Omental fat pad (tissue), 4 donors: ENCODE measurements at places on chromosomes 4 and X. TPM values are rescaled to one million over a fixed set of nuclear protein-coding genes. Genes with fewer than 3 reads are reported as not detected.

DNA sequence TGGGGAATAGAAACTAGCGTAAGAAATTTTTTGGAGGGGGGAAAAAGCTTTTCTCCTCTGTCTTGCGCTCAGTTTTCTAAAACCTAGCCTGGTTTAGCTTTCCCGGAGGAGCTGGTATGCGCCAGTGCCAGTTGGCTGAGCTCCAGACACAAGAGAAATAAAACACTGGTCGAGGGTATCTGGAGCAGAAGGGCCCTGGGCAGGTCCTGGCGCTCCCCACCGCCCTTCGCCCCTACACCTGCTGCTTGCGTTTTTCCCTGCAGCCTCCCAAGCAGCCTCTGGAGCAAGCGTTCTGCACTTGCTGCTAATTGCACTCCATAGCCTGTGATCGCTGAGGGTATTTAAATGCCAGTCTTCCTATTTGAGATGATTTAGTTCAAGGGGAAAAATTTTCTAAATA, 816 bp downstream of the EREG start:
- no peak for DNase-seq

DNA sequence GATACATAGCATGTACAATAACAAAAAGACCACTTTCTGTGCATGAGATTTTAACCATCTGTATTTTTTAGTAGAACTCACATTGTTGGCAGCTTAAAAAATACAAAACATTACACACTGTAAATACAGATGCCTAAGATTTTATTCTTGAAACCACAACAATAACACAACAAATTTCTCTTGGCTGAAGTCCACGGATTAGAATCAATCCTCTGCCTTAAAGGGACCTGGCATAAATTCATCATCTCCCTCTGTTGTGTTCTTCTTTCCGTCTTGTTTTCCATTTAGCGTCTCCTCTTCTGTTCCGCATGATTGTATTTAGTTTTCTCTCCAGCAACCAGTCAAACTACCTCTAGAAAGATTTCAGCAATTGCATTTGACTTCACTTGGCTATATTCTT, 231.0 kb downstream of the SPOCK3 start:
- no peak for DNase-seq

DNA sequence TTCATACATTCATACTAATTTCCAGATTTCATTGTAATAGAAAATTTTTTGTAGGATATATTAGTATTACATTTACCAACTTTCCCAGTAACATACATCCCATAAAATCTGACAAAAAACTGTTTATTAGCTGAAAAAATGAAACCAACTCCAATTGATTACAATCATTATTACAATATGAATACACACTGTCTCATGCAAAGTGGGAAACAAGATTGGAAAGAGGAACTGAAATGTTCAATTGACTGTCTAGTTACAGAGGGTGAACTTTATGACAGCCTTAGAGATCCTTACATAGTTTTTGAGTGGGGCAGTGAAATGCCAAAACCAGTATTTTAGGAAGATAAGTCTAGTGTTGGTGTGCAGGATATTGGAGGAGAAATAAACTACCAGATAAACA, 2.3 kb upstream of the AMBN start:
- DNase-seq = no peak

- DNase-seq = no peak
Observed at GRCh38 chr4:21790438-21791029, 158.0 kb downstream of the KCNIP4 start.

DNA sequence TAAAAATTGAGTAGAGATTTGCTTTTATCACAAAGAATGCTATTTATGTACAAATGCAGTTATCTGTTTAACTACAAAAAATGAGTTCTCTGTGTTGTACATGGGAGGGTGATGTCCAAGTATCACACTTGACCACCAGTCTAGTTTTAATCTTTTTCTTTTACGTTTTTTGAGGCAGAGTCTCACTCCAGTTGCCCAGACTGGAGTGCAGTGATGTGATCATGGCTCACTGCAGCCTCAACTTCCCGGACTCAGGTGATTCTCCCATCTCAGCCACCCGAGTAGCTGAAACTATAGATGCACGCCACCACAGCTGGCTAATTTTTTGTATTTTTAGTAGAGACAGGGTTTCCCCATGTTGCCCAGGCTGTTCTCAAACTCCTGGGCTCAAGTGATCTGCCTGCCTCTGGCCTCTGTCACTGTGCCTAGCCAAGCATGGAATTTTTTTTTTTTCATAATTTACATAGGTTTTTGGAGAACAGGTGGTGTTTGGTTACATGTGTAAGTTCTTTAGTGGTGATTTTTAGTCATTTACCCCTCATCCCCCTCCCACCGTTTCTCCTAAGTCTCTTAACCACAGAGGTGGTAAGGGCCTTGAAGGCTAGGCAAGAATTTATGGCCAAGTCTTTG, 47.9 kb upstream of the RPA4 start:
- no peak for DNase-seq

DNA sequence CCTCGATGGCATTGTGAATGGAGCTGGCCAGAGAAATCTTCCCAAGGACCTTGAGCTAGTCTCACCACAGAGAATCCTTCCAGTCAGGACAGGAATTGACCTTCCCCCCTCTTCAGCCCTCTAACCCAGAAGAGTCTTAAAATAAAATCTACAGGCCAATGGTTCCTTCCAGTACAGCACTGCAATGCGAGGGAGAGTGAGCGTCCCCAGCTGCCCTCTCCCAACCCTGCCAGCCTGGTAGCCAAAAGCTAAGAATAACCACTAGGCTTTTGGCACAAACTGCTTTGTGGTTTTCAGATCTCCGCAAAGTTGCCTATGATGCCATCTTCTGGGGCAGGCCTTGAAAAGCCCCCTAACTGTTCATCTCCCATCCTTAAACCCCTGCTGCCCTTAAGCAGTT, 175.1 kb downstream of the AR start:
- DNase-seq = no peak

DNA sequence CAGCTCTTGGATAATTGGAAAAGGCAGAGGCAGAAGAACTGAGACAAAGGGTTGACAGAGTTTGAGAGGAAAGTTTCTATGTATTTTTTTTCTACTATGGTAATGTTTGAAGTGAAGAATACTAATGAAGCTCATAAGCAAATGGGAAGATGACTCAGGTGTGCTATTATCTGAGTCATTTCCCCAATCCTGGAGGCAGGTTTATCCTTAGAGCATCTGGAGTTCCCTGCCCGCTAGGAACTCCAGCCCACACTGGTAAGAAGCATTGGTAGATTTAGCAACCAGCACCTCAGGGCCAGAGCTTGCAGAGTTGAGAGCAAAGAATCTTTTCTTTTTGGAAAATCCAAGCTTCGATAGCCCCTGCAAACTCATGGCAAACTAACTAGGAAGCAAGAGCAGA, 55.2 kb downstream of the DOCK11 start:
- no peak for DNase-seq

GRCh38 chr4:183333202-183333601, 11.0 kb upstream of the CLDN24 start:
- no peak for DNase-seq

- no peak for DNase-seq
Observed at GRCh38 chrX:19912-20571, 261.1 kb upstream of the PLCXD1 start.

GRCh38 chr4:147799986-147800555, 68.2 kb downstream of the ARHGAP10 start:
- no peak for DNase-seq

- DNase-seq = no peak
Observed at GRCh38 chrX:4935401-4935800, 1222.0 kb upstream of the PRKX start.

DNA sequence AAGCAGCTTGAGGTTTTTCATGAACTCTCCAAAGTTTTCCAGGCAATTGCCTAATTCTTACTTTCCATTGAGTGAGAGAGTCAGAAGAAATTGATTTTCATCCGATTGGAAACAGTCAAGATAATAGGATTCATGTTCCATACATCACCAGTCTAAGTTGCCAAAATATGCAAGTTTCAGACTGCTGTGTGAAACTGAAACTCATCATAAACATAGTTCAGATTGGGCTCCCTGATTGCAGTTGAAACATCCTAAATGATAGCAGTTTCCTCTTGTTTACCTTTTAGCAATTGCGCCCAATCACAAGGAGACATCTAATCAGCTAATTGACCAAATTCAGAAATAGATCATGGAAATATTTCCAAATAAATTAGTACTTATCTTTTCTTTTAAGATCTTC, 56.8 kb downstream of the SPANXN4 start:
- no peak for DNase-seq

DNA sequence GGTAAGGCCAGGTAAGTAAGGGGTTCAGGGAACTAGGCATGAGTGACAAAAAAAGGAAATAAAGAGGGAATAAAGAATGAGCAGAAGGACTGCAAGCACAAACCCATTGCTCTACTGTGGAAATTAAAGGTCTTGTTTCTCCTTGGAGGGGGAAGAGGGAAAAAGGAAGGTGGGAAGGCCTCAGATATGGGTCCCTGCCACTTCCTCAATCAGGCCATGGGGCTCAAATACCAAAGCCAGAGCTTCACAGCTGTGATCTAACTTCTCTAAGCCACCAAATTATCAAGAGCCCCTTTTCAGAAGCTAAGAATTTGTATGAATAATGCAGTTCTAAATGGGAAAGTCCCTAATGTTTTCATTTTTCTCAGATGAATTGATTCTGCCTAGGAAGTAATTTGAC, 4.7 kb downstream of the USP51 start:
- no peak for DNase-seq

- DNase-seq = no peak
Observed at GRCh38 chrX:137427426-137427778, 138.5 kb upstream of the ZIC3 start.

DNA sequence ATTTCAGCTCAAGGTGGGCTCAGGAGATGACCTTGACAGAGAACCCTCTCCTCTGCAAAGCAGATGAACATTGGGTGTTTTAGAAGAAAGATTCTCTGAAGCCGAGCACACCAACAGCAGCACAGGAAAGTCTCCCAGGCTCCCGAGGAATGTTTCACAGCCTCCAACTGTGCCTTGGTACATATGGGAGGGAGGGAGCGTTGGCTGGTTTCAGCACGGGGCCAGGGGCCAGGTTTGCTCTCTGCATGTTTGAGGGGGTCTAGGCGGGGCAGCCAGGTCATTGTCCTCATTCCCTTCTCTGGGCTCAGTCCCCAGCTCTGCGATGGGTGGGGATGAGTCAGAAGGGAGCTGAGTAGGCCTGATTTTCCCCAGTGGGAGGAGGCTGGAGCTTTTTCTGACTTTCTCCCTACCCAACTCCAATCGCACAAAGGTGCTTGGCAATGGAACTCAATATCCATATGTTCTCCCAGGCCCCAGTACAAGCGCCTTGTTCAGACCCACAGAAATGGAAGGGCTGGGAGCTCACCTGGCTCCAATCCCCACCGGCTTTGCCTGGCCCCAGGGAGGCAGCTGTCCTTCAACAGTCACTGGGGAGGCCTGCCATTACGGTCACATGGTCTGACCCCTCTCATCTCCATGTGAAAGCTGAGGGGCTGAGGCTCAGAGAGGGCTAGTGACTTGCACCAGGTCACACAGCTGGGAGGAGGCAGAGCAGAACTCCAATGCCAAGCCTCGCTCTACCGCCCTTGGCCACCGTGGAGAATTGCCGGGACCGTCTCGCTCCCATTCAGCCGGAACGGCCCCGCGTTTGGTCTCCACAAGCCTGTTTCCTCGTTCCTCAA, 108.4 kb upstream of the AFAP1 start:
- no peak for DNase-seq

DNA sequence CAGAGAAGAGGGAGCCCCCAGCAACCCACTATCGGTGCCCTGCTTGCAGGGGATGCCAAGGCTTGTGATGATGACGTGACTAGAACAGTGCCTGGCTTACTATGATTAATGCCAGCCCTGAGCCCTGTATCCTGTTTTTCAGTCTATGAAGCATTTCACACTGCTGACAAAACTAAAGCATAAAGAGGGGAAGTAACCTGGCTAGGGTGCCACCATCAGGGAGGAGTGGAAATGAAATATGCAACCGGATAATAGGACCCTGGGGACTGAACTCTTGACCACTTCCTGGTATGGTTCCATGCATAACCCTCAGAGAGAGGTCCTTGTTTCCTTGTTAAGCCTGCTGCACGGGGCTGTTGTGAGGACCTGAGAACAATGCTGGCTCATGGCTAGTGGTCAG, 50.3 kb downstream of the MED28 start:
- no peak for DNase-seq

GRCh38 chr4:147160908-147161513, 215.3 kb upstream of the TTC29 start:
- DNase-seq = no peak

- no peak for DNase-seq
Observed at GRCh38 chr4:133997436-133997835, 204.2 kb downstream of the PABPC4L start.

- no peak for DNase-seq
Observed at GRCh38 chrX:47992095-47992380, 11.8 kb downstream of the ZNF182 start.

DNA sequence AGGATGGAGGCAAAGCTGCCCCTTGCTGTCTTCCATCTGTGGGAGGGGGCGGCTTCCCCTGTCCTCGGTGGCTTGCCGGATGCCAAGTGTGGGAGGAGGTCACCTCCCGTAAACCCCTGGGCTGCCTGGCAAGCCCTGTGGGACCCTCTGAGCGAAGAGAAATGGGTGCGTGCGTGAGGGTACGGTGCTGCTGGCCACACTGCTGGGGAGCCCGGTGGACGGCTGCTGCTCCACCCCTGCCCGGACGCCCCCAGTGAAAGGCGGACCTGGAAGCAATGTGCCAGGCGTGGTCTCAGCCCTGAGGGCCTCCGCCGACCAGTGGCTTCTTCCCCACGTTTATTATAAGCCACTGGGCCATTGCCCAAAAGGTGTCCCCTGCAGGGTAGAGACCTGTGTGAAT, 4.6 kb upstream of the IDUA start:
- DNase-seq = no peak

GRCh38 chr4:52957220-52957686, 95.1 kb downstream of the RASL11B start:
- no peak for DNase-seq

DNA sequence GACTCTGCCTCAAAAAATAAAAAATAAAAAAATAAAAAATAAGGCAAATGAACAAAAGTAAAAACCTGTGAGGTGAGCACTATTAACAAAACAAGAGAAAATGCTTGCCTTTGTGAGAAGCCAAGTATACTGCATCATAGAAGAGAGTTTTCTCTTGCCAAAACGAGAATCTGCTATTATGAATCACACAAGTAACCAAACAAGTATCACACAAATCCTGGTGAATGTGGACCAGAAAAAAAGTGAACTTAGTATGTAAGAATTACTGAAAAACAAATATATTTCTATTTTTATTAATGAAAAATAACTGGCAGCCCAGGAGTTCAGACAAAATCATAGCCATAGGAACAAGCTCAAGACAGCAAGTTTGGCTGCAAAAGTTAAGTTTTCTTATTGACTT, 193.5 kb downstream of the PDGFC start:
- DNase-seq = no peak

GRCh38 chr4:120096508-120097297, 30.1 kb upstream of the MAD2L1 start:
- no peak for DNase-seq

GRCh38 chr4:79050541-79050880, 111.3 kb upstream of the PAQR3 start:
- DNase-seq = no peak

GRCh38 chr4:25792876-25793275, 69.9 kb downstream of the SEL1L3 start:
- no peak for DNase-seq

Gene ADH6
- total RNA-seq = 0.50 TPM

Gene AFM
- total RNA-seq = not detected

Gene WDFY3
- total RNA-seq = 116 TPM

Gene TMEM31
- not detected for total RNA-seq

Gene ADGRG2
- total RNA-seq = 8.8 TPM
